ENCODE measurements at places on chromosomes 3 and 15. TPM values are rescaled to one million over a fixed set of nuclear protein-coding genes. Genes with fewer than 3 reads are reported as not detected.

Gene PAK6
- total RNA-seq: 0.15 TPM

Gene SLC7A14
- total RNA-seq: not detected

Gene EXOG
- total RNA-seq: 9.7 TPM

Gene CCNDBP1
- 26.7 TPM for total RNA-seq

Gene GOLGA8G
- not detected for total RNA-seq

Gene RETNLB
- total RNA-seq: not detected

Gene GNAT1
- not detected for total RNA-seq

Gene NANOGP8
- not detected for total RNA-seq

Gene LIPH
- total RNA-seq: 6.2 TPM

Gene RLBP1
- total RNA-seq: not detected

Gene LPCAT4
- 66.4 TPM for total RNA-seq

Gene CCR8
- total RNA-seq: not detected

Gene PARP3
- total RNA-seq: 10.8 TPM

Gene XCR1
- not detected for total RNA-seq

Gene CPN2
- not detected for total RNA-seq

Gene GRM2
- 0.04 TPM for total RNA-seq

Gene NDN
- total RNA-seq: 0.08 TPM

Gene ZNF620
- 1.9 TPM for total RNA-seq

All from A549 treated with CORT108297 at 1 μM for 4 hours (cell line).